ENCODE measurements at places on chromosomes 5 and 9.
A peak's percentile ranks its signal among the peaks of the same experiment; 100 is the strongest.

GRCh38 chr9:93636667-93637066 is 60.3 kb downstream of the PHF2 start:
- no peak for DNase-seq

- no peak for DNase-seq
Measured at GRCh38 chr9:97307091-97307490, 368 bp upstream of the CCDC180 start.

GRCh38 chr5:133236541-133236951 is 184.7 kb downstream of the HSPA4 start:
- no peak for DNase-seq

DNA sequence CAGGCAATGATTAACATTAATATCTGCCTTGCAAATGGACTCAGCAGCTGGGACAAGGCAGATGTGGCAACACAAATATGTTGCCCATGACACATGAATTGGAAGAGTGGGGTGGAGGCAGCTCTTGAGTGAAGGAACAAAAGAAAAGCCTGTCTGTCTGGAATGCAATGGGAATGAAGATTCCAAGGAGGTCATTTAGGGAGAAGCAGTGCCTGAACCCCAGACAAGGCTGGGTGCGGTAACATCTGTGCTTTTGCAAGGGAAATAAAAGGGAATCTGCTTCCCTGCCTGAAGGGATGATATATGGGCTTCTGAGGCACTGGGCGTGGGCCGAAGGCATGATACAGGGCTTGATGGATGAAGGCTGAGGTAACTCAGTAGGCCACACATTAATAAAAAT is 94.1 kb upstream of the TRIM32 start:
- no peak for DNase-seq

GRCh38 chr9:127884427-127884911 is 7.0 kb upstream of the AK1 start:
- no peak for DNase-seq

- peak; percentile 56 for DNase-seq
Measured at GRCh38 chr5:62284946-62285891, 20.8 kb upstream of the KIF2A start.

DNA sequence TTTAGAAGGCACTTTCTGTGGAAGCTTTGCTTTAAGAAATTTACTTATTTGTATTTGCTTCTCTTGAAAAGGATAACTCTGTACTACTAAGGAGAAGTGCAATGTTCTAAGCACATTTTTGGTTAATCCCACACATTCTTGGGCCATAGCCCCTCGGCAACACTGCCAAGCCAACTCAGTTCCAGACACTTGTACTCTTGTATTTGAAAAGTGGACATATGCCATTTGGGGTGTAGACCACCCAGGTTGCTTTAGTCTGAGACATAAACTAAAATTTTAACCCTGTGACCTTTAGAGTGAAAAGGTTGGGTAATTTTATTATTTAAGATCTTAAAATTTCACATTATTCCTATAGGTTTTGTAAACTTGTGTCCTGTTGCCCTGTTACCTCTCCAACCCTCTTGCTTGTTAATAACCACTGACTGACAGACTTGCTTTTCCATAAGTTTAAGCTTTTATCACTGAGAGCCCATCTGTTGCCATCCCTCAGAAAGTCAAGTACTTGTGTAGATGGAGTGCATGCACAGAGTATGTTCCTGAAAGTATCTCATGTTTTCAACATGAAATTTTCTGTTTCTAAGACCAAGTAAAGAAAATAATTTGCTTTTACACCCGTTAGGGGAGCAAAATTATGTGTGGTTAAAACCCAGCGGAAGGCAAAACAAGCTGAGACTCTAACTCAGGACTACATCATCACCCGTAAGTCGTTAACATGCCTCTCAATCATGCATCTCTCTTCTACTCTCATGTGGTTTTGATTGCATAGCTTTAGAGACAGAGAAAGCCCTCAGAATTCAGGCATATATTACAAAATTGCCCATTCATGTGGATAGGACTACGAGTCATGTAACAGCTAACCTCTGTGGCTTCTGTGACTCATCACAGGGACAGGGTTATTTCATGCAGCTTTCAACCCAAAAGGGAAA is 117.3 kb downstream of the GDNF start:
- peak; percentile 19 for DNase-seq

- no peak for DNase-seq
Measured at GRCh38 chr9:120443489-120443888, 136.5 kb downstream of the CDK5RAP2 start.

- no peak for DNase-seq
Measured at GRCh38 chr5:138900281-138900965, 25.3 kb upstream of the LRRTM2 start.

- DNase-seq, result no peak
Measured at GRCh38 chr9:22622815-22623214, 176.2 kb downstream of the DMRTA1 start.

DNA sequence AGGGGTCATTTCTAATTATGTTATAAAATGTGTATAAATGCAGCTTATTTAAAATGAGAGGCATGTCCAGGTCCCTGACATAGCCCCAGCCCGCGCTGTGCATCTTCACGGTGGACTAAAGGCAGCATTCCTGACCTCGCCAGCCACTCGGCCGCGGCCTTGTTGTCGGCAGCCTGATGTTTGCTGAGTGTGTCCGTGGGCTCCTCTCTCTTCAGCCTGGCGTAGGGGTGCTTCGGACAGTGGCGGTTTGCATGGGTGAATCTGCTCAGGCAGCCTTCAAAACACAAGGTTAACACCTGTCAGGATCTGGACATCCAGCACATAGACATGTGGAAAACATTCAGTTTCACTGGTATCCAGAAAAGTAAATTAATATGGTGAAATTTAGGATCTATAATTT is 8.8 kb upstream of the SLC35D2 start:
- no peak for DNase-seq

- no peak for DNase-seq
Measured at GRCh38 chr9:98134702-98135557, 15.9 kb upstream of the TRIM14 start.

GRCh38 chr5:136087961-136088871 is 44.4 kb upstream of the SMAD5 start:
- no peak for DNase-seq

DNA sequence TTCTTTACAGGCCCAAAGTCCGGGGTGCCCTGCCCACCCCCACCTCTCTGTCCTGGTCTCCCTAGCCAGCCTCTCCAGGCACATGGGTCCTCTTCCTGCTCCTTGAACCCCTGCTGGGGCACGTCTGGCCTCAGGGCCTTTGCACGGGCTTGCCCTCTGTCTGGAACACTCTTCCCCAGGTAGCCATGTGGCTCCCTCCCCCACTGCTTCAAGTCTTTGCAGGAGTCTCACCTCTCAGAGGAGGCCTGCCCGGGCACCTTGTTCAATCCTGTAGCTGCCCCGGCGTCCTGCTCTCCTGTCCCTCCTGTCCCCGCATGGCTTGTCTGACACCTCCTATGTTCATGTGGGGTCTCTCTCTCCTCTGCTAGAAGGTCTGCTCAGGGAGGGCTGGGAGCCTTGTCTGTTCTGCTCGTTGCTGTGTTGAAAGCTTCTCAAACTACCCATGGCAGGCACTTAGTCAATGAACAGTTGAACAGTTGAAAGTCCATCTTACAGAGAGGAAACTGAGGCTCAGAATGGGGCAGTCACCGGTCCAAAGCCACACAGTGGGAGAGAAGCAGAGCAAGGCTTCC is 241.4 kb downstream of the PBX3 start:
- DNase-seq, result no peak

DNA sequence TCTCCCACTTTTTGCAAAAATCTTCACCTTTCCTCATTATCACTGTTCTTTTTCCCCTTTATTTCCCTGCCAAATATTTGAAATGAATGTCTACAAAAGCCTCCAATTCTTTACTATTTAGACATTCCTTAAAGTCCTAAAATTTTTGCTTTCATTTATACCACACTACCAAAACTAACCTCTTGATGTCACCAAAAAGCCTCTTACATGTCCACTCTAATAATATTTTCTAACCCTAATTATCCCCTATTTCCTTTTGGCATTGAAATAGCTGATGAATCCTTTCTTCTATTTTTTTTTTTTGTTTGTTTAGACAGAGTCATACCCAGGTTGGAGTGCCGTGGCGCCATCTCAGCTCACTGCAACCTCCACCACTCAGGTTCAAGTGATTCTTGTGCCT is 32.3 kb upstream of the NRG2 start:
- no peak for DNase-seq

- DNase-seq, result no peak
Measured at GRCh38 chr5:72608926-72609325, 101.7 kb upstream of the ZNF366 start.

DNA sequence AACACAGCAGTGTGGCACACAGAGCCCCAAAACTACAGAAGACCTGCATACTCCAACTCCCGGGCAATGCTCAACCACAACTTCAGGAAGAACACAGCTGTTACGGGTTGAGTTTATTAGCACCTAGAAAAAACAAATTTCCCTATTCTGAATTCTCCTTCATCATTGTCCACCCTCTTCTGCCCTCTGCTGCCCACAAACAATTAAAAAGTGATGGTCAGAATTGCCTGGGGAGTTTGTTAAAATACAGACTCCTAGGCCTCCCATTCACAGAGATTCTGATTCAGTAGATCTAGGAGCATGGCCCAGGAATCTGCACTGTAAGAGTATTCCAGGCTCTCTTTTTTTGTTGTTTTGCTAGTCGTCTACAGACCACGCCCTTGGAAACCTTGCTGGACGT is 310.6 kb downstream of the NDUFS4 start:
- no peak for DNase-seq

- DNase-seq, result no peak
Measured at GRCh38 chr5:69129413-69129812, 35.6 kb downstream of the SLC30A5 start.

DNA sequence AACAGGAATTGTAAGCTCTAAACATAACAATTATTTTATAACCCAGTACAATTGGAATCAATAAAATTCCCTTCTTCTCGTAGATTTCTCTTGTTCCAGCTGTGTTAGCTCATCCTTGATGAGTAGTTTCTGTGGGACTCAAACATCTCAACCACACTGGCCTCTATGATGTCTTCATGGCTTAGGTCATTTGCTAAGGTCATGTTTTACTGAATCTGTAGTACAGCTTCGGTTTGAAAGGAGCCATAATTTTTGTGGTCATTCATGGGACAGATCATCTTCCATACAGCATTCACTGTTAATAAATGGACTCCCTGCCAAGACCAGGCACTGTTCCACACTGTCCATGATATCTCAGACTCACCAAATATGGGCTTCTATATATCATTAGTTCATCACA is 369.0 kb upstream of the RFX3 start:
- no peak for DNase-seq

DNA sequence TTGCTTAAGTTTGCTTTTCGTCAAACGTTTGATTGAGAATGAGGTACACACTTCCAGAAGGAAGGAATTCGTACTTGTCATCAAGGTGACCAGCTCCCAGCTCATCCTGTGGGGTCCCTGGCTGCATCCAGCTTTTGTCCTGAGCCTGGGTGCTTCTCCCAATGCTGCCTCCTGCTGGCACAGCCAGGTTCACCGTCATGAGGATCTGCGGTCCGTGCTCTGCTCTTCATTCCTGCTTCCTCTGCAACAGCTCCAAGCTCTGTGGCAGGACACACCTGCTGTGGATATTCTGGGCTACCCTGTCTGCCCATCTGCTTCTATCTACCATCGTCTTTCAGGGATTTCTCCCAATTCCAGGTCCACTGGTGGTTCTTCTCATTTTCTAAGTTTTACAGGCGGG is 13.3 kb upstream of the UBE2QL1 start:
- no peak for DNase-seq

GRCh38 chr5:177230660-177231059 is 72.9 kb downstream of the RAB24 start:
- DNase-seq, result no peak

All from CD4-positive, alpha-beta T cell treated with Interleukin-2 at 100 ng/mL for 4 hours (primary cell).